Neural crest cell (in vitro differentiated cells): ENCODE measurements at places on chromosomes 1 and 21.

- no peak for DNase-seq
Measured at GRCh38 chr1:37073152-37073853, 39.0 kb upstream of the GRIK3 start.

DNA sequence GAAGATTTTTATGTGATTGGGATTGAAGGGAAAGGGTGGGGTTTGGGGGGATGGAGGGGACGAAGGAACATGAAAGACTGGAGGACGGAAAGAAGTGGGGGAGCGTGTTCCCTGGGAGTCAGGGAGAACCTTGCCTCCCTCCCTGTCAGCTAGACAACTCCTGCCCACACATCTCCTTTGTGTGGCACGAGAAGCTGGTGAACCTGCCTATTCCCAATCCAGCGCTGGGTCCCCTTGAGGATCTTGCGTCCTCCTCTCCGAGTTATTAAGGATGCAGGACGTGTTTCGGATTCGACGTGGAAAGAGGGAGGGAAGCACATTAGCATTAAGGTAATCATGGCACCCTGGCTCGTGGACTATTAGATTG, 1.4 kb downstream of the LRRC7 start:
- peak; percentile 2 for DNase-seq

DNA sequence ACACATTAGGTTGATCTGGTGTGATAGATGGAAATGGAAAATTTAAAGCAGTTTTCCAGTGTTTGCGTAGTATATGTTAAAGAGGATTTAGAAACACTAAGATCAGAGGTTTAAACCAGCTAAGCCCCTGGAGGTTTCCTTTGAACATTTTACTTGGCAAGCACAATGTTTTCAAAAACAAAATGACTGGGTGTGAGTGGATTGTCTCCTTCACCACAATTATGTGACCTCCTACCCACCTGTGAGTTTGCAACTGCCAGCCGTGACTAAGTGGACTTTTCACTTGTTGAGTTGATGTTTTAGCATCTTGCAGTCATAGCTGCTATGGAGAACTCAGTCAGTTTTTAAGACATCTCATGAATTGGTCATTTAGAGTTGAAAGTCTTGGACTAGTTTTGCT, 4.7 kb downstream of the CCDC190 start:
- DNase-seq = no peak

DNA sequence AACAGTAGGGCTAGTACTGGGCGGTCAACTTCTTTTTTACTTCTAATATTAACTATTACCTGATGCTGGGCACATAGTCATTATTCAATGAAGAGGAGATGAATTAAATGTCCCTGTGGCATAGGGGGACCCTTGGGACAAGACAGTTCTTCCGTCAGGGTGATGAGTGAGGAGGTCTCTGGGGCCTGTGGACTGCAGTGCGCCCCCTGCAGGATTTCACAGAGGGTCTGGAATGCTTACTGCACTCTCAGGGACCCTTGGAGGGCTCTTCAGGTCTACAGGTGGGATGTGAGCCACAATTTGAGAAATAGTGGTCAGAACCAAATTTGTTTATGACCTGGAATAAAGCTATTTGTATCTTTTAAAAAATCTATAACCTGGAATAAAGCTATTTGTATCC, 149.4 kb downstream of the FAM78B start:
- no peak for DNase-seq

DNA sequence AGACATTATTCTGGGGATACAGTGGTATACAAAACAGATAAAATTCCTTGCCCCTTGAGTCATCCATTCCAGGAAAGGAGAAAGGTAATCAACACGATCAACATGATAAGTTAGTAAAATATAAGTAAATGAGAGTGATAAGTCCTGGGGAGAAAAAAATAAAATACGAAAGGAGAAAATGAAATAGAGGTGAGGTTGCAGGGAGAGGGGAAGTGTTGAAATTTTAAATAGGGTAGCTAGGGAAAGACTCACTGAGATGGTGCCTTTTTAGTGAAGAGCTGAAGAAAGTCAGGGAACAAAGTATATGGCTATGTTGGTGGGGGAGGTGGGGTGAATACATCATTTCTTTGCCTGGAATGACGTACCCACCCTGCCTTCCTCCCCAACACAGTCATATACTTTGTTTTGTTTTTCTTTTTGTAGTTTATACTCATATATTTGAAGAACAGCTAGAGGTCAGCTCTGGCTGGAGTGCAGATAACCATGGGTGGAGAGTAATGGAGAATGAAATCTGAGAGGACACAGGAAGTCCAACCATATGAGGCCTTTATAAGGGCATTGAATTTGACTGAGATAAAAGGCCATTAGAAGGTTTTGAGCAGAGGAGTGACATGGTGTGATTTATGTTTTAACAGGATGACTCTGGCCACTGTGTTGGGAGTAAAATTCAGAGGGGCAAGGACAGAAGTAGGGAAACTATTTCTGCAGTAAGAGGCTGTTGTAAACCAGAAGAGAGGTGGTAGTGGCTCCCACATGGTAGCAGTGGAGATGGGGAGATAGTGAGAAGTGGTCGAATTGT, 54.8 kb downstream of the OSBPL9 start:
- DNase-seq = no peak
